Lower leg skin (tissue), 4 donors: ENCODE measurements at places on chromosomes 4 and X.

GRCh38 chr4:38153387-38153760 is 193.2 kb downstream of the PTTG2 start:
- DNase-seq: no peak

- no peak for DNase-seq
Measured at GRCh38 chr4:148778980-148779675, 336.9 kb upstream of the NR3C2 start.

DNA sequence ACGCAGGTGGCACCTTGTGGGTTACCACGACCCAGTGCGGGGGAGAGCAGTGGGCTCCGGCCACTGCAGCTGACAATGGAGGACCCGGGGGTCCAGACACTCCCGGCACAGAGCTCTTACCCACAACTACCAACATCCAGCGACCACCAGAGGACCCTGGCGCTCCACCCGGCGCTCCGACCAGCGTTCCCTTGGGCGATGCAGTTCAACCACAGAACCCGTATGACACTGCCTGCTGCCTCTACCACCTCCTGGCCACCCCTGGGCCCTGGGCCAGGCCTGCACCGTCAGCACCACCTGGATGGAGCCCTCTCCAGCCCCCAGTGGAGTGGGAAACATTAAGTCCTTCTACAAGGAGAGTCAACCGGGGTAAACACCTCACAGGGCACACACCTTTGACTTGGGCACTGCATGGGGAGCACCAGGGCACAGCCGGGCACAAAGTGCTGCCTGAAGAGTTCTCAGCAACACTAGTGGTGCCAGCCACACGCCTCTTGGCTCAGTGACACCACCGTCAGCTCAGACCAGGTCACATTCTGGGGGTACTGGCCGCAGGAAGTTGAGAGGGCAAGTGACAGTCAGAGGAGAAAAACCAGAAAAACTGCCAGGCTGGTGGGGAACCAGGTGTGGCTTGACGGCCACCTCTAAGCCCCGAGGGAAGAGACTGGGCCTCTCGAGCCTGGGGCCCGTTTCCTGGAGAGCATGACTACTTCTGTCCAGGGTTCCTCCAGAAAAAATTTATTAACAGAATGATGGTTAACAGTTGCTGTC is 2.6 kb downstream of the CTBP1 start:
- DNase-seq: peak; percentile 86

DNA sequence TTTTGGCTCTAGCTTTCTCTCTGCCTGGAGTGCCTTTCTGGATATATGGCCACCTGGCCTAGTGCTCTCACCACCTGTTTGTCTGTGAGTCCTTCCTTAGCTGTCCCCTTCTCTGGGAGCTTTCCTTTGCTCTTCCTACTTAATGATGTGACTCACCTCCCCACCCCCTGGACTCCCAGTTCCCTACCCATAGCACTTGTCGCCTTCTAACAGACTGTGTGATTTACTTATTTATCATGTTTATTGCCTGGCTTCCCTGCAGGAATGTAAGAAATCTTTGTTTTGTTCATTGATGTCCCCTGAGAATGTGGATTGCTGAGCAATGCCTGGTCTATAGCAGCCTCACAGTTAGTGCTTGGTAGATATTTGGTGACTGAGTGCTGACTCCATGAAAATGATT is 18.9 kb downstream of the ADD1 start:
- DNase-seq: no peak

GRCh38 chrX:154516656-154517100 is 646 bp upstream of the FAM3A start:
- no peak for DNase-seq

DNA sequence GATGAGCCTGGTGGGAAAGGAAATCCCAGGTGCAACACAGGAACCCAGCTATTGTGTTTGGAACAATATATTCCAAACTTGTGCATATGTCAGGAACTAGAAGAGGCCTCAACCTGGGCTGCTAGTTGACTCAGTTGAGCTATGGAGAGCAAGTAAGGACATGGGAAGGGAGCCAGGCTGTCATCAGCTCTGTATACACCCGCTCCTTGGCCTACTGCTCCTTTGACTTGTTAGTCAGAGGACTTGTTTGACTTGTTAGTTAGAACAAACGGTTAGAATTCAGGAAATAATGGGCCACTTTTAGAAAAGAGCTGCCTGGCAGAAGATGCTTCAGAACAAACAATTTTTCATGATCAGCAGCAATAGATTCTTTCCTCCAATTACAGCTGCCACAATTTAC is 76.4 kb downstream of the CBLL2 start:
- no peak for DNase-seq

DNA sequence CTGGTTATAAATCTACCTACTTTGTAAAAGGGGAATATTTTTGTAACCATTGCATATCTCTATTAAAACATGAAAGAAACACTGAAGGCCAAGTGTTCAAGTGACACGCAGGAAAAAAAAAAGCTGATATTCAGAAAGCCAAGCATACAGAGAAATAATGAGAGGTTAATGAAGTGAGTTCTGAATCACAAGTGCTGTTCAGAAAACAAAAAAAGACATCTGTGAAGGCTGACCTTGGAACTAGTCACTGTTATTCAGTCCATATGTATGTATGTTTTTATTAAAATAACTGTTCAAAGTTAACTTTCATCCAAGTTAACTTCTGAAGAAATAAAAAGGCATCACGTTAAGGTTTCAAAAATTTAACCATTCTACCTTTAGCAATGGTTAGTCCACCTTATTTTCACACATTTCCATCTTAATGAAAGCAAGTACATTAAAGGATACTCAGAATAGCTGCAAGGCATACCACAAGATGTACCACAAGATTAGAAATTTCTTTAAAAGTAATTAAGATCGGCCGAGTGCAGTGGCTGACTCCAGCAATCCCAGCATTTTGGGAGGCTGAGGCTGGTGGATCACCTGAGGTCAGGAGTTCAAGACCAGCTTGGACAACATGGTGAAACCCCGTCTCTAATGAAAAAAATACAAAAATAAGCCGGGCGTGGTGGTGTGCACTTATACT is 31.4 kb downstream of the SH3RF1 start:
- DNase-seq: no peak

GRCh38 chr4:47000406-47000805 is 7.0 kb upstream of the GABRA4 start:
- no peak for DNase-seq

GRCh38 chr4:90112715-90113114 is 14.5 kb upstream of the CCSER1 start:
- no peak for DNase-seq

DNA sequence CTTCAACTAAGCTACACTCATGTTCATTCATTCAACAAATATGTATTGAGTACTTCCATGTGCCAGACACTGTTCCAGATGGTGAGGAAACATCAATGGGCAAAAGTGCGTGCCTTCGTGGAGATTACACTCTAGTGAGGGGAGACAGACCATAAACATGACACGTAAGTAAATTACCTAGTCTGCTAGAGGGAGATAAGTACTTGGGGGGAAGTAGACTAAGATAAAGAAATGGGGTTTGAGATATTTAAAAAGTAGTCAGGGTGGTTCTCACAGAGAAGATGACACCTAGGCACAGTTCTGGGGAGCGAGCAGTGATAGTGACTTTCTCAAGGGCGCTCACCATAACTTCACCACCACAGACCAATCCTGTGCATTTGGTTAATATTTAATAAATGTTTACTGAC is 11.7 kb downstream of the JCHAIN start:
- no peak for DNase-seq
